ENCODE measurements at places on chromosomes 4 and X. TPM values are rescaled to one million over a fixed set of nuclear protein-coding genes. Genes with fewer than 3 reads are reported as not detected.

The LINC00632 gene
- 9.9 TPM for polyA plus RNA-seq

- DNase-seq = no peak
Observed at GRCh38 chr4:11724731-11725130, 296.0 kb upstream of the HS3ST1 start.

DNA sequence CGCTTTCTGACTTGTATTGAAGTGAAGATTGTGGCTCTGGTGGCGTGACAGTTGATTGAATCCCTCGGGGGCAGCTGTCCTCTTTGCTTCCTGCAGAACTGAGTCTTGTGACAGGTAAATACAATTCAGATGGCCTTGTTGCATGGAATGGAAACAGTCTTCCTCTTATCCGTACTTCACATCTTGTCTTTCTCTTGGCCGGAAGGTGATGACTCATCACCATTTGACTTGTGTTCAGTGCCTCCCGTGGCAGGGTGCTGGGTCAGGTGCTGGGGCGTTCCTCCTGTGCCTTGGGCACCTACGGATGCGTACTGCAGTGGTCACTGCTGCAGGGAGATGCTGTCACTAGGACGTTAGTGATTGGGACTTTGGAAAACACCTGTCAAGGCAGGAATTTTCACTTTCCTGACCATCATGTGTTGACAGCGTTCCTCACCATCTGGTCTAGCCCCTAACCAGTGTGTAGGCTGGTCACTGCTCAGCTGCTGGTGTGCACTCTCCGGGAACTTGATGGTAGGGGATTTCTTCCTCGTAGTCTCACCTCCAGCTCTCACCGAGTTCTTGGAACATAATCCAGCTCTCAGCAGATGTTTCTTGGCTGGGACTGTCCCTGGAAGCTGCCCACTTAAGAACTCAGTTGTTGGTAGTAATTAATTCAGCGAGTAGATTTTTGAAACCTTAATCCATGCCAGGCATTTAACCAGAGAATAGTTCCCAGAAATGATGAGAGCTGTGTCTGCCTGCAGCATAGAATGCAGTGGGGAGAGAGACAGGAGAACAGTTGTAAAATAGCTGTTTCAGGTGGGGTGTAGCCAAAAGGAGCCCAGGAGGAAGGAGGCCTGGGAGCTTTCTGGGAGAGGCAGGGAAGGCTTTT, 7.2 kb downstream of the TBC1D14 start:
- no peak for DNase-seq

- no peak for DNase-seq
Observed at GRCh38 chr4:31175242-31175910, 455.2 kb downstream of the PCDH7 start.

GRCh38 chr4:152278505-152279233, 257.2 kb downstream of the FBXW7 start:
- DNase-seq = peak; percentile 63
